C1 segment of cervical spinal cord (tissue), 14 donors: ENCODE measurements at places on chromosomes 3 and 15.

GRCh38 chr15:67883234-67883773 lies 43.5 kb upstream of the RNU6-1 start:
- DNase-seq = no peak

DNA sequence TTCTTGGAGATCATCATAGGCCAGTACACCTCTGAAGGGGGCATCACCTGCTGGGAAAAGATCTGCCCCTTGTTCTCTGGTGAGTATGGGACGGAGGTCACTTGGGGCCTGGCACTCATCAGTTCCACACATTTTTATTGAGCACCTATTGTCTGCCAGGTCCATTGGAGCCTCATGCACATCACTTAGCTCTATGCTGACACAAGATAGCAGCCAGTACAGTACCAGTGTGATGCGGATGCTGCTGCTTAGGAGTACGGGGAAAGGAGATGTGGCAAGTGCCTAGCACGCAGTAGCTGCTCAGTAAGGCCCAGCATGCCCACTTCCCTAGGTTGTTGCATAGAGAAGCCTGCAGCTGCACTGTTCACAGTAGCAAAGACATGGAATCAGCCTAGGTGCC lies 43.4 kb downstream of the SLC6A6 start:
- DNase-seq = no peak

DNA sequence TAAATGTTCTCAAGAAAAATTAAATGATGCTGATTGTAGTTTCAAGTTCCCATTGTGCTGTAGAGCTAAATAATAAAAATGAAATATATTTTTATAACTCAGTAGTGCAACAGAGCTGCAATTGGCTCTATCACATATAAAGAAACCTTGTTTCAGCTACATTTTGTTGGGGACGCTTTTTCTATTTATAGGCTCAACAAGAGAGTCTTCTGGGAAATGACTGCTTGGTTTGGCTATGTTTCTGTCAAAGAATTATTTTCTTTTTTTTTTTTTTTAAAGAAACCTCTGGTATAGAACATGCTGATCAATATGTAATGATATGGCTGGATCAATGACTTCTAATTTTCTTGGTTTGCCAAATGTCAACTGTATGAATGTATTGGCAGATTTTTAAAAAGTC lies 76.5 kb downstream of the OTOL1 start:
- no peak for DNase-seq

DNA sequence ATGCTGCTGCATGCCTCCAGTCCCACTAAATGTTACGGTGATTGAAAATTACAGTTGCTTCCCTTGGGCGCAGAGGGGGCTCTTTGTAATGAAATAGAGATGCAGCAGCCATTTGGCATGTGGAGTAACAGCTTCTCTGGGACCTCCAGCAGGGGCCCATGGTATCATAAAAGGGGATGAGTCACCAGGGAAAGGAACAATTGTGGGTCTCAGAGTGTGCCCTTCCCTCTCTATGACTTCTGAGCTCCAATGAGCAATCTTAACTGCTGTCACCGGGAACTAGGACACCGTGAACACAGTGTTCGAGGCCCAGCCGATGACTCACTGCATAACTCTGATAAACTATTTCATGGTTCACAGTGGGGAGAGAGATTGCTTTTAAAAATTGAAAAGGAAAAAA lies 164.8 kb upstream of the NUDT16 start:
- no peak for DNase-seq

DNA sequence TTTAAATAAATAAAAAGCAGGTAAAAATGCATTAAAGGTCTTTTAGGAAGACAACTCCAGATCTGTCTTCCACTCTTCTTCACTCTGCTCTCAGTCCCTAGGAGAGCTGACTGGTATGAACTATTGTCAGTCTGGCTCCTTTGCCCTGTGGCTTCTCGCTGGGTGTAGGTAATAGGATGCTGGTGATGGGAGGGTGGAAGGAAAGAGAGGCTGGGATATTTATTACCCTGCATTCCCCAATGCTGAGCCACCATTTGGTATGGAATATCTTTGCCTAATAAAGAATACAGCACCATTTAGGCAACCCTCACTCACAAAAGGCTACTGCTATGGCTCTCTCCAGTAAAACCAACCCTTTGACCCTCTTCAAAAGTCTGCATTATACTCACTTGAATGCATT lies 326.9 kb downstream of the CNTN3 start:
- DNase-seq = no peak

- no peak for DNase-seq
These were observed 31.9 kb downstream of the ACAN start for GRCh38 chr15:88835119-88835518.

- DNase-seq = no peak
These were observed 187.4 kb downstream of the ADAMTS17 start for GRCh38 chr15:100154338-100154737.

DNA sequence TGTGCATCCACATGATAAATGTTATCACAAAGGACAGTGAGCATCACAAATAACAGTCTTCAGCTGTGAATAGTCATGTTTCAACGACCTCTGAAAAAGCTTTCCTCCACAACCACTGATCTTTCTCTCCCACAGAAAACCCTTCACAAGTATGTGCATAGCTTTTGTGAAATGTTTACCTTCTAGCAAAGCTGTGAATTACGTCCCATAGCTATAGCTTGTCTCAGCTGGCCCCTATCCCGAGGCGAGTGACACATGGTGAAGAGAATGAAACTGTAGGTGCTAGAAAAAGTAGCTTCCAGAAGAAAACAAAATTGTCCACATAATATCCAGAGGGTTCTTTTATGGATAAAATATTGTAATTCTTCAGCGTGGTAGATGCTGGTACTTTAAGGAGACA lies 182.0 kb downstream of the FGF12 start:
- DNase-seq = no peak

GRCh38 chr3:134369231-134369741 lies 5.0 kb downstream of the AMOTL2 start:
- no peak for DNase-seq

DNA sequence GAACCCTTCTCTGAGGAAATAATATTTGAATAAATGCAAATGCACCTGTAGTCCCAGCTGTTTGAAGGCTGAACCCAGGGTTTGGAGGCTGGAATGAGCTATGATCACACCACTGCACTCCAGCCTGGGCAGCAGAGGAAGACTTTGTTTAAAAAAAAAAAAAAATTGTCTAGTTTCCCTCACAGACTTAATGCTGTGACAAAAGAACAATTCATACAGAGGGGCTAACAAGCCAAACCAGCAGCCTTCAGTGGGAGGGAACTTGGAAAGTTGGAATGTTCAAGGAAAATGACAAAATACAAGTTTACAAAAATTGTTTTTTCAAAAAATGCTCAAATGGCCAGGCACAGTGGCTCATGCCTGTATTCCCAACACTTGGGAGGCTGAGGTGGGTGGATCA lies 228.0 kb upstream of the CGNL1 start:
- no peak for DNase-seq

DNA sequence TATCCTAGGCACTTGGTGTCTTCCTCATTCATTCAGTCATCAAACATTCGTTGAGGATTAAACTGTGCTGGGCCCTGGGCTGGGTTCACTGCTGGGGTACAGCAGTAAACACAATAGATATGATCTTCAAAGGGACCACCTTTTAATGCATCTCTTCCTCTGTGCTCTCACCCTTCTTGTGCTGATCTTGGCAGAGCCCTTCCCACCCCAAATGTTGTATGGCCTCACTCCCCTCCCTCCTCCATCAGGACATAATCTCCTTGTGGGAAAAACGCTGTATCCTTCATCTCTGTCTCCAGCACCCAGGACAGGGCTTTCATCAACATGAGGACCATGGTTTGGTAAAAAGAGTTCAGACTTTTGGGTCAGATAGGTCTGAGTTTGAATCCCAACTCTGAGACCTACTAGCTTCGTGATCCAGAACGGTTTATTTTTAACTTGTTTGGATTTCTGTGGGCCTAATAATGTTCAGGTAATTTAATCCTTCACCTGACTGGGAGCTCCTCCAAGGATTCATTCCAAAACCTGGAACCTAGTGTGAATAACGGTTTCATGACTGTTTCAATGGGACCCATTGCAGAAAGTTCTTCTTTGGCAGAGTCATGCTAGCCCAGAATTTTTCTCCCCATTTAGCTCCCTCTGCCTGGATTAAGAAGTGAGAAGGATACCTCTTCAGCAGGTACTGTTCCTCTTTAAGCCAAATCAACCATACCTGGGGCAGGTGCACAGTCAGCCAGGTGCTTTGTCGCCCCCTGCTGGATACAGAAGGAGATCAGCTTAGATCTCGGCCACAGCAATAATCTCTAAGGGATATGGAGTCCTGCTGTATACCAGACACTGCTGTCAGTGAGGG lies 5.2 kb upstream of the WNT7A start:
- DNase-seq = no peak

DNA sequence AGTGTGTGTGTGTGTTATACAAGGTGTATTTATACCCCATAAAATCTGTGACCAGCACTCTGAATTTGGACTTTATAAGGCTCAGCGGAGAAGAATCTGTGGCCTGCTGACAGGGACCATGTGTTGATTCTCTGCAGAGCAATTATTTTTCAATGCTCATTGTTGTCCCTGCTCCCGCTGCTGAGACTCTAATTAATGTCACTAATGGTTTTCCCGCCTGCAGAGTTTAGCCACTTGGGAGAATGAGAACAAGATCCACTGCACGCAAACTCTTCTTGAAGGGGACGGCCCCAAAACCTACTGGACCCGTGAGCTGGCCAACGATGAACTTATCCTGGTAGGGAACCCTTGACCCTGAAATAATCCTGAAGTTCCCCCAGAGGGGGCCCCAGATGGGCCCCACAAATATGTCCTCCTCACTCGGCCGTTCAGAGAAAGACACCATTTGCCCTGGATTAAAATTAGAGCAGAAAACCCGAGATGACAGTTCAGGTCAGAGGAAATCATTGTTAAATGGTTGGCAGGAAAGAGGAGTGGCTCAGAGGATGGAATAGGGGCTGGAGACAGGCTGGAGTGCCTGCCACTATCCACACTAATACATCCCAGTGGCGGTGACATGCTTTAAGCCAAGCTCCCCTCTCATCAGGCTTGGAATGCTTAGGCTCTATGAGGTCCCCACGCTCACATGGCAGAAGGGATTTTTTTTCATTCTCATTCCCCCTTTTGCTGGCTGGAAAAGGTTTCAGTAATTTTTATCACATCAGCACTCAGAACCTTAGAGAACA lies 3.3 kb downstream of the CRABP1 start:
- no peak for DNase-seq

- DNase-seq = no peak
These were observed 163.4 kb downstream of the PTPRG start for GRCh38 chr3:61724801-61725200.

DNA sequence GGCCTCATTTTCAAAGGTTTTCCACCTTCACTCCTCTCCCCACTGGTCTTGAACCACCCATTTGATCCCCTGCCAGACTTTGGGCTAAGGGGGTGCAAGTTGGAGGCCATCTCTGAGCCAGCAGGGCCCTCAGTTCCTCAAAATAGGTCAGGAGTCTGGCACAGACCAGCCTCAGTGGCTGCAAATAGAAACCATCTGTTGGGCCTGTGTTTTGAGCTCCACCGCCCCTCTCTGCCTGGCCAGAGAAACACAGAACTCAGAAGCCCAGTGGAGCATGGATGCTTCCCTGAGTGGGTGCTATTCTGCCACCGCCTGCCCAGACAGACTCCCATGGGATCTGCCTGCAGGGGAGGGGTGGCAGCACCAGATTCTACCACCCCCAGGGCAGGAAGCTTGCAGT lies 56.3 kb downstream of the CORO2B start:
- no peak for DNase-seq

GRCh38 chr15:73985101-73985873 lies 6.8 kb downstream of the STOML1 start:
- no peak for DNase-seq

DNA sequence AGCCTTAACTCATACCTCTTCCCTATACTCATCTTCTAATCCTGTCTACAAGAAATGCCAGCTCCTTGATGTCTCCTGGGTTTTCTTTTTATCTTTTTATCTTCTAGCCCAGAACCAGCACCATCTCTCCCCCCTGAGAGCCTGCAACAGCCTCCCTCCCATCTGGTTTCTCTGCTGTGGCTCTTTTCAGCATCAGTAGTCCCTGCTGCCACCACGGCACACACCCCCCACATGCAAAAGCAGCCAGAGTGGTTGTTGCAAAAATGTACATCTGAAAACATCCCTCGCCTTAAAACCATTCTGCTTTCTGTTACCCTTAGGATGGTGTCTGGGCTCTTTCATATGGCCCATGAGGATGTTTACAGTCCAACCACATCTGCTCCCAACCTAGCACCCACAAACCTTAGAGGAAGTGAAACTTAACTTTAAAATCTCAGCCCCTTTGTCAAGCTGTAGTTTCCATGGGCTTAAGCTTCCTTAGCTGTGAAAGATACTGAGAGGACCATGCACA lies 775 bp downstream of the TTC21A start:
- no peak for DNase-seq

- DNase-seq = no peak
These were observed 2.9 kb upstream of the EPHB3 start for GRCh38 chr3:184558726-184559125.

DNA sequence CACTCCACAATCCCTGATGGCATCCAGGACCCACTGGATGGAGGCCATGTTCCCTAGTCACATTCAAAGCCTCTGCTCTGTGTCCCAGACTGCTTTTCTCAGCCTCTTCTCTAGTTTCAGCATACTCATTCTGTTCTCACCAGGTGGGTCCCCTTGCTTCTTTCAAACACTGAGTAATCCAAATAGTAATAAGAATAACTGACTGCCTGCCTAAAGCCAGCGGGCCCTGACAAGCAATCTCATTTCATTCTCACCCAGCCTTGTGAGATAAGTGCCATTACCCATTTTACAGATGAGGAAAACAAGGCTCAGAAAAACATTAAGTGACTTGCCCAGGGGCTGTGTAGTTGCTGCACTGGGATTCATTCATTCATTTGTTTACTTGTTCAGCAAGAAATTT lies 25.4 kb downstream of the MAPKAPK3 start:
- no peak for DNase-seq

DNA sequence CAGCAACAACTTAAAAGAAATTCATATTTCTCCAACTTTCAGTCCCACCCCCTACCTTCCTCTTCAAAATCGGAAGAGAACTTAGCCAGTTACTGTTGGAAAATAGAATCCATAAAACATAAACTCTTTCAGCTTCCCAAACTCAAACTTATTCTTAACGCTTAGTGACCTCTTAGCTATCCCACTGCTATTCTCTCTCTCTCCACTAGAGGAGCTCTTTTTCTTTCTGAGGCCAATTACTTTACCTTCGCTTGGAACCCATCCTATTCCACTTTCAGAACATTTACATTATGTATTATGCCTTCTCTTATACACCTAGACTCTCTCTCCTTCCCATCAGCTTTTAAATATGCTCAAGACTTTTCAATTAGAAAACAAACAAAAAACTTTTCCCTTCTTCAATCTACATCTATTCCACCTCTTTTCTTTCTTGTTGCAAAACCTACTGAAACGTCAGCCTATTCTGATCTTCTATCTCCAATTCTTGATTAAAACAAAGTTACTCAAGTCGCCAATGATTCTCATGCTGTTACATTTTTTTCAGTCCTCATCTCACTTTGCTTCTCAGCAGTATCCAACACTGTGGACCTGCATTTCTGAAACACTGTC lies 13.4 kb upstream of the GHSR start:
- DNase-seq = no peak
